ENCODE measurements at places on chromosomes 2 and 18. TPM values are rescaled to one million over a fixed set of nuclear protein-coding genes. Genes with fewer than 3 reads are reported as not detected.

DNA sequence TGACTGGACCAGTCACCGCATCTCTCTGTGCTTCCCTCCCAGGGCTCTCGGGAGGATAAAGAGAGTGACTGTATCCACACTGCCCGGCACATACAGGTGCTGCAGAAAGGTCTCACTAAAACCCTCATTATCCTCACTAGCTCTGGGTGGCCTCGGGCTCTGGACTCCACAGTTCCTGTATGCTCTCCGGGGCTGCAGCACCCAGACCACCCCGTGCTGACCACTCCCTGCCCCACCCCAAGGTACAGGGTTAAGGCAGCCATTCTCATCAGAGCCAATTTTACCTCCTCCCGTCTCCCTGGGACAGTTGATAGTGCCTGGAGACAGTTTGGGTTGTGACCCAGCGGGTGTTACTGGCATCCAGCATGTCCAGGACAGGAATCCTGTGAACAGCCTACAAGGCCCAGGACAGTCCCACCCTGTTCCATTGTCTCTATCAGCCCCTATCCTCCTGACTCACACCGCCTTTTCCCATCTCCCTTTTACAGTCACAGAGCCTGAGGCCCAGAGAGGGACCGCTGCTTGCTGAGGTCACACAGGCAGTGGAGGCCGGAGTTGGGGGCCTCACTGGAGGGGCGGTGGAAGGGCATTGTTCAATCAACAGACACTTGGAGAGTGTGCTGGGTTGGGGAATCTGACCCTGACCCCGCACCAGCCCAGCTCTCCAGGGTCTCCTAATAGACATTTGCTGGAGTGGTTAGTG lies 1.7 kb downstream of the ZAP70 start:
- DNase-seq, result no peak

DNA sequence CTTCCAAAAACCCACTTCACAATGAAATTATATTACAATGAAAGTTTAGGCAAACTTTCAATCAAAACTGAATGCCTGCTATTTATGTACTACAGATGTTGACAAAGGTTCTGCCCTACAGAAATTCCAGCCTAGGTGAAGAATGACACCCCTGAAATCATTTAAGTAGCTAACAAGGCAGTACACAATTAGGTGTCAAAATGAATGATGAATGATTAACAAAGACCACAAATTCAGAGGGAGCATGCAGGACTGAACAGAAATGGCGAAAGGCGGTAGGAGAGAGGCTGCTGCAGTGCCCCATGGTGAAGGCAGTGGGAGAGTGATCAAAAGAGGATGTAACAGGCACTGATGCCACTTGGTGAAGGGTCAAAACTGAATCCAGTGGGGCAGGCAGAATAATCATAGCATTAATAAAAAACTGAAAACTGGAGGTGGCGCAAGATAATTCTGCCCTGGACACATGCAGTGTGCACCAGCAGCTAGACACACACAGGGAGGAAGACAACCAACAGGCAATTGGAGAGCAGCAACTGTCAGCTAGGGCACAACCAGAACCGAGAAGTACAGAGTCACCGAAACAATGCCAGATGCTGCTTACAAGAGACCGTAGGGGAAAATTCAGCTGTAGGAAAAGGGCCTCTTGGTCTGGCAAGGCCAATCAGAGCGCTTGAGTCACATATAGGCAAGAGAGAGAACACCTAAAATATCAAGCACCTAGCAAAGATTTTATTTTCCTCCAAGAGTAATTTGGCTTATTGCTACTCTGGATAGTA lies 4.5 kb downstream of the TMEM131 start:
- no peak for DNase-seq

- no peak for DNase-seq
These were observed 243.0 kb downstream of the HDAC4 start for GRCh38 chr2:239157771-239158170.

DNA sequence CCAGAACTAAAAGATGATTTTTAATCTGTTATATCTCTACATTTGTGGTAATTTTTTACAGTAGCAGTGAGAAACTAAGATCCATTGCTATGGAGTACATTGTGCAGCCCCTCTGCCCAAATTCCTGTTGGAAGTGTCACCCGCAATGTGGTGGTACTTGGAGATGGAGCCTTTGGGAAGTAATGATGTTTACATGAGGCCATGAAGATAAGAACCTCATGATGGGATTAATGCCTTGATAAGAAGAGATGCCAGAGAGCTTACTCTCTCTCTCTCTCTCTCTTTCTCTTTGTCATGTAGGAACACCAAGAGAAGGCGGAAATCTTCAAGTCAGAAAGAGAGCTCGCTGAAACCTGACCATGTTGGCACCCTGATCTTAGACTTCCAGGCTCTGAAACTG lies 535.4 kb downstream of the PID1 start:
- DNase-seq, result no peak

- peak; percentile 36 for DNase-seq
These were observed 6.3 kb upstream of the RAB31 start for GRCh38 chr18:9701609-9702349.

GRCh38 chr2:3626118-3626811 lies 31.4 kb downstream of the COLEC11 start:
- no peak for DNase-seq

DNA sequence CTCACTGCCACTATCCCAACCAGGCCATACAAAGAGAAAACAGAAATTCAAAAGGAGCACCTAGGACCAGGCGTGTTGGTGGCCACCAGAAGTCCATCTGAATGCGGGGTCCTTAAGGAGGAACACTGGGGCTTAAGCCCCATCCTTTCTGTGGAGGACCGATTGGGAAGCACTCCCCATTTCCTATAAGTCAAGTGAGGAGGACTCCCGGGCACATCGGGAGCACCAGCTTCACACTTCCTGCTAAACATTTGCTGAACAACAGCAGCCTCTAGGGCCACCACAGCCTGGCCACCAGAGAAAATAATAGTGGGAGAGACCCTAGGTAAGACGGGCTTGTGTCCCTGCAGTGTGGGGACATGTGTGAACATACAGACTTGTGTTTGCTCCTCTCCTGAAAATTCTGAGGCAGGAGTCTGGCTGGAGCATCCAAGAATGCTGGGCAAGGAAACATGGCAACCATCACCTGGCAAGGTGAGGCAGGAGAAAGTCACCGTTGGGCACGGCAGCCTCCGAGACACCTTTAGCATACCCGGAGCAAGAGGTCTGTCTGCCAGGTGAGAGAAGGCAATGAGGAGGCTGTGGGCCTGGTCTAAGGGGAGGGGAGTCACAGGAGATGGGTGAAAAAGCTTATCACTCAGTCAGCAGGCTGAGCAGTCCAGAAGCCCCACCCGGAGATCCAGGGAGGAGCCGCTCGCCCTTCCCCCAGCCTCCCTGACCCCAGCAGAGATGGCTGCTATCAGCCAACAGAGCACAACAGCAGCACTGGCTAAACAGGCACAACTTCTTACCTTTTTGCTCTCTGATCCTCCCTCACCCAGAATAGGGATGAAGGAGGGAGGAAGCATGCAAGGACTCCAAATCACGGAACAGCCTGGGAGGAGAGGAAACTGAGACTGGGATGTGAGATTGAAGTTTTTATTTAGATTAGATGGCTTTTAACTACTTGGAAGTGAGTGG lies 282.3 kb downstream of the EIPR1 start:
- DNase-seq, result no peak

- no peak for DNase-seq
These were observed 55.4 kb downstream of the MALT1 start for GRCh38 chr18:58726671-58727070.

- DNase-seq, result no peak
These were observed 10.7 kb downstream of the ARID5A start for GRCh38 chr2:96547203-96547641.

DNA sequence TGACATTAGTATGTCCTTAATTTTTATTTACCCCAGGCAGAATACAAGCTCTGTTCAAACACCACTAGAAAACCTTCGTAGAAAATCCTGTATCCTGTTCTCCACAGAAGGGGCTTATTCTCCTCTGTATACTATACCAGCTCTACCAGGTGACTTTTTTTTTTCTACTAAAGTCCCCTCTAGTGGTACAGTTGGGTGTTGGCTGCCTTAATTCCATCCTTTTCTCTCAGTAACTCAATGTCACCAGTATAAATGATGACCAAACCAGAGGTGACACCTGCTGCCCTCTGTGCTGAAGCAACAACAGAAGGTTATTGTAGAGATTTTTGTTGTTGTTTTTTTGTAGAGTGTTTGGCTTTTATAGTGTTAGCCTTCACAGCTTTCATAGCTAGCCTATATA lies 1322.0 kb downstream of the LRP1B start:
- no peak for DNase-seq

GRCh38 chr2:109527846-109528705 lies 85.7 kb downstream of the SEPTIN10 start:
- DNase-seq, result no peak

GRCh38 chr2:239690651-239691631 lies 290.1 kb upstream of the HDAC4 start:
- no peak for DNase-seq

DNA sequence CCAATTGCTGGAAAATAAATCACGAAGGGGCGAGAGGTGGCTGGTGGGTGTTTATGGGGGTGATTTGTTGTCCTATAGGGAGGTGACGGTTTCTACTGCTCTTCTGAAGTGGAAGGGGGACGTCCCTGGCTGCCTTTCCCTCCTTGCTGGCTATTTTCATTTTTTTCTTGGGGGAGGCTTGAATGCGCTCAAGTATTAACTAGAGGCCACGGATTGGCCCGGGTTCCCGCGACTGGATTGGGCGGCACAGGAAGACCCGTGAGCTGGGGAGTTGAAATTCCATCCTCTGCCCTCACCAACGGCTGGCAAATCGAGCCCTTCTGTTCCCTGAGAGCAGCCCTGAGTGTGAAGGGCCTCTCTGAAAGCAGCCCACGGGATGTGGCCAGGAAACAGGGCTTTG lies 176.5 kb upstream of the SPRED2 start:
- DNase-seq, result no peak

MATN3 gene
- 5.3 TPM for total RNA-seq

TUBB8B gene
- not detected for total RNA-seq

SFT2D3 gene
- 9.3 TPM for total RNA-seq

ANKRD39 gene
- total RNA-seq, result 20.7 TPM

SERPINB10 gene
- 0.60 TPM for total RNA-seq

REEP1 gene
- not detected for total RNA-seq

CD8B2 gene
- not detected for total RNA-seq

CERS6 gene
- 15.1 TPM for total RNA-seq

RAB27B gene
- total RNA-seq, result 7.0 TPM

FTCDNL1 gene
- total RNA-seq, result 3.1 TPM

TMEM178A gene
- total RNA-seq, result 0.10 TPM

SLC40A1 gene
- total RNA-seq, result under 0.01 TPM

ZC3H8 gene
- 10.5 TPM for total RNA-seq
